ELR (cell line): ENCODE measurements at places on chromosomes 5 and 9.

GRCh38 chr5:74810915-74811314 lies 43.9 kb downstream of the NSA2 start:
- DNase-seq: peak; percentile 10

GRCh38 chr9:133742251-133742650 lies 4.1 kb upstream of the SARDH start:
- DNase-seq: no peak

GRCh38 chr5:123520677-123521247 lies 8.8 kb downstream of the CSNK1G3 start:
- DNase-seq: no peak

DNA sequence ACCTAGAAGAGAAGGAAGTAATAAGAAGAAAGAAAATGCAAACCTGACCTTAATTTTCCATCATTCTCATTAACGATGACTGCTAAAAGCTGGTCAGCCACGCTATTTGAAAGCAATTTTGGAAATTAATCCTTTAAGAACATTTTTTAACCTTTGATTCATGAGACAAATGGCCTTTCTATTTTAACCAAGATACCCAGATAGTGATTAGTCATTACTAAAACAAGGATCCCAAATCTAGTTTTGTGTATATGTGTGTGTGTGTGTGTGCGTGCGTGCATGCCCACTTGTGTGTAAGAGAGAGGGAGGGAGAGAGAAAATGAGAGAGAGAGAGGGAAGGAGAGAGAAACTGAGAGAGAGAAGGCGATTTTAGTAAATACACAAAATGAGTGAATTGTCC lies 329.5 kb downstream of the DEPDC1B start:
- no peak for DNase-seq

DNA sequence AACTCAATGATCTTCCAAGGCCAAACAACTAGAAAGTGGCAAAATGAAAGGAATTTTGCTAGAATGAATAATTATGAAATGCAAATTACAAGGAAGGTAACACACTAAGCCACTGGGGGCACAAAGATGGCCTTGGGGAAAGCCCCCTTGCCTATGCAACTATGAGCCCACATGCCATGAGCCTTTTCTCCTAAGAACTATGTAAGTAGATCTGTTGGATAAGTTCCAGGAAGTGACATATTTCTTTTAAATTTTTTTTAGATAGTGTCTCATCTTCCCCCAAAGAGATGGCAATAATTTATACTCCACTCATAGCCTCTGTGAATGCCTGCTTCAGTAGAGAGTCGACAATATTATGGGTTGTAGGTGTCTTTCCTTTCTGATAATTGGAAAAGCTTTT lies 257.8 kb downstream of the AUH start:
- DNase-seq: peak; percentile 33

- peak; percentile 16 for DNase-seq
These were observed 60.0 kb upstream of the CDH6 start for GRCh38 chr5:31133488-31133887.

DNA sequence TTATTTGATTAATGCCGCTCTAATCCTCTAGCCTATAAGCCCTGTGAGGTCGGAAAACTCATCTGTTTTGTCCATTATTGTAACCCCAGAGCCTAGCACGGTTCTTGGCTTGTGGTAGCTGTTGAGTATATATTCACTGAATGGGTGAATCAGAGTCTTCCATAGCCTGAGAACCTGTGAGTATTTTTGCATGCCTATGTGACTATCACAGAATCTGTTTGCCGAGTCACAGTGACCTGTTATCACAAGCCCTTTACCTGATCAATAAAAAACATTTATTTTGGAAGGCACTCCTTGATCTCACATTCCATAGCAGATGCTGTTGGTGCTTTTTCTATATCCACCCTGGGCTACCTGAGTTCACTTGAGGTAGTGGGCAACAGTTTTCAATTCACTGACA lies 125.0 kb upstream of the STC2 start:
- DNase-seq: peak; percentile 77

DNA sequence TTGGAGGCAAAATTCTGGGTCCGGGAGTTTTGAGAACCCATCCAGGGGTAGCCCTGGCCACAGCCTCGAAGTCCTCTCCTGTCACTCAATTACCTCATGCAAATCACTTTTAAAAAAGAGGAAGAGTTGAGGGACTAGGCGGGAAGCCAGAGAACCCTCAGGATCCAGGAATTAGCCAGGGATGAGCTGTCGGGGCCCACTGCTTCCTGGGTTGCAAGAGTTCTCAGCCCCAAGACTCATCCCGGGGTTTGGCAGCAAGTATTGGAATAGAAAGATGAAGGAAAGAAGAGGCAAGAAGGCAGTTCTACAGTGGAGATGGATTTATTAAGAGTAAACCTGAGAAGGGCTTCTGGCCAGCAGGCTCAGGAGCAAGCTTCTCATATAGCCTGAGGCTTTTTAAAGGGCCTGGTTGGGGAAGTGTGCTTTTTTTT lies 25.6 kb downstream of the C9orf50 start:
- DNase-seq: peak; percentile 74

GRCh38 chr5:81749192-81749560 lies 1.7 kb downstream of the SSBP2 start:
- DNase-seq: no peak

DNA sequence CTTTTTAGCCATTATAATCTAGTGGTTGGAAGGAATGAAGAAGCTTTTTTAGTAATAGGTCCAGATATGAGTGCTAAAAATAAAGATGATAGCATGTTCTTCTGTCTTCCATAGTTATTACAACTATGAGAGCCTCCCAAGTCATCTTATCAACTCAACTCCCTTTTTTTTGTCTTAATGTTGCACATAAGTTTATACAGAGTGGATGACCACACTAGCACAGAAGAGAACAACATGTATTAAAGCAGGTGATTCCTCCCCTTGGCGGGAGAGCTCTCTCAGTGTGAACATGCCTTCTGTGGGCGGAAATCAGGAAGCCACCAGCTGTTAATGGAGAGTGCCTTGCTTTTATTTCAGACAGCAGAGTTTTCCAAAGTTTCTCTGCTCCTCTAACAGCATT lies 40.1 kb upstream of the STX17 start:
- no peak for DNase-seq

GRCh38 chr9:16499892-16500291 lies 370.6 kb downstream of the BNC2 start:
- DNase-seq: no peak

DNA sequence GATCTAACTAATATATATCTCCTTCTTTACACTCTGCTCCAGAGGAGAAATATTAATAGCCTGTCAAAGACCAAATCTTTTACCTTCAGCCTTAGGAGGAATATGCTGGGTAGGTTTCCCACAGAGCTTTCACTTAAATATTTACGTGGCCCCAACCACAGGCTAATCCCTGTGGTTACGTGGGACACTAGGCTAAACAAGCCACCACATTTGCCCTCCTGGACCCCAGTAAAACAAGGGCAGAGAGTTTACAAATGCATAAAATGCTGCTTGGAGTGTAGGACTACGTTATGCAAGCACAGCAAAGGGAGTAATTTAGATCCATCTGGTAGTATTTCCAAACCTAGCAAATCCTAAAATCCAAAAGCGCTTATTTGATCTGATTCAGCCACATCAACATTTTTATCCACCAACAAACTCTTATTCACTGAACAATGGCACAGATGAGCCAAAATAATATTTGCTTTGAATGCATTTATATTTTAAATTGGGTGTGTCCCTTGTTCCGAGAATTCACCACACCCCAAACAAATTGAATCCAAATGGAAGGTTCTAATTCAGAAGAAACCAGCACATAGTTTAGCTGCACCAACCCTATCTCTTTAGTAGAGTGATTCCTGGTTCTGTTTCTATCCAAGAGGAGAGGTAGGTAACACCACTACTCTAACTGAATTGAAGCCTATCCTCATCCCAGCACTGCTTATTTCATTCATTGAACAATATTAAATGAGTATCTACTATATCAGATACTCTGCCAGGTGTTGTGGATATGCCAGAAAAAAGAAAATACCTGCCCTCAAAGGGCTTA lies 179.0 kb downstream of the TSSK1B start:
- DNase-seq: no peak

DNA sequence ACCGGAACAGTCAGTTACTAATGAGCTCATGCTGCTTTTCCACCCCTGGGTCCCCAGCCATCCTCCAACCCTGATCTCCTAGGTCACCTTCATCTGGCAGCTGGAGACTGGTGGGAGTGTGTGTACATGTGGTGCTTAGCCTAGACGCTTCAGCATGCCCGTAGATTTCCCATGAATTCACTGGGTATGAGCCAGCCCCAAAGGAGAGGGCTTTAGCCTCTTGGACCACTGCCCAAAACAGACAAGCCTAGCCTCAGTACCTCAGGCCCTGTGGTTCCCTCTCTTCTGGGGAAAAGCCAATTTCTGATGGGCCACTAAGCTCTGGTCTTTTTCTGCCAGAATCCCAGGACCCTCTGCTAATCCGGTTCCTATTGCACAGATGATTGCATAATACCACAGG lies 48.0 kb upstream of the ASTN2 start:
- no peak for DNase-seq

DNA sequence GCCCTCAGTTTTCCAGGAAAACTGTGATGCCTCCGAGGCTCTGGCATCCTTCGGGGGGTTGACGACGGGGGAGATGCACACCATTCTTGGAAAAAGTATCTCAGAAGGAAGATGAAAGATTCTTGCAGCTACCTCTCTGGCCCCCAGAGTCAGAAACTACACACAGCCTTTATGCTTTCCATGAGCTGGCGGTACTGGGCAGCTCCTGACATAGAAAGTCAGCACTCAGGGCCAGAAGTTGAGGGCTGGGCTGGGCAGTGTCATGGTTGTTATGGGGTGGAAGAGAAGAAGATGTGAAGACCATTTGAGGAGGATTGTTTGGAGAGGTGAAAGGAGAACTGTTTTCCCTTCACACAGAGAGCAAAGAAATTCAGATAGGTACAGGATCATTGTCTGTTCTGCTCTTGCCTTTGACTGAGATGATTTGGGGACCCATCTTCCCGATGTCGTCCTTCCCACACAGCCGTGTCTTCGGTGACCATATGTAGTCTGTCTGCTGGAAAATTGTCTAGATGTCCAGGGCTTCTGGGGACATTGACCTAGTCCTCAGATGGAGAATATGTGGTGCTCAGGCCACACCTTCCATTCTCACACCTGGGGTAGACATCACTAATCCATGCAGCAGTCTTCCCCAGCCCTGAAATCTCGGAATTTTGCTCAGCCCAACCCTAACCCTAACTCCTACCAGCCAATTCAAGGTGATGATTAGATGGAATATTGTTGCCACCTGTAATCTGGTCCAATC lies 237.1 kb downstream of the CACNA1B start:
- DNase-seq: no peak

DNA sequence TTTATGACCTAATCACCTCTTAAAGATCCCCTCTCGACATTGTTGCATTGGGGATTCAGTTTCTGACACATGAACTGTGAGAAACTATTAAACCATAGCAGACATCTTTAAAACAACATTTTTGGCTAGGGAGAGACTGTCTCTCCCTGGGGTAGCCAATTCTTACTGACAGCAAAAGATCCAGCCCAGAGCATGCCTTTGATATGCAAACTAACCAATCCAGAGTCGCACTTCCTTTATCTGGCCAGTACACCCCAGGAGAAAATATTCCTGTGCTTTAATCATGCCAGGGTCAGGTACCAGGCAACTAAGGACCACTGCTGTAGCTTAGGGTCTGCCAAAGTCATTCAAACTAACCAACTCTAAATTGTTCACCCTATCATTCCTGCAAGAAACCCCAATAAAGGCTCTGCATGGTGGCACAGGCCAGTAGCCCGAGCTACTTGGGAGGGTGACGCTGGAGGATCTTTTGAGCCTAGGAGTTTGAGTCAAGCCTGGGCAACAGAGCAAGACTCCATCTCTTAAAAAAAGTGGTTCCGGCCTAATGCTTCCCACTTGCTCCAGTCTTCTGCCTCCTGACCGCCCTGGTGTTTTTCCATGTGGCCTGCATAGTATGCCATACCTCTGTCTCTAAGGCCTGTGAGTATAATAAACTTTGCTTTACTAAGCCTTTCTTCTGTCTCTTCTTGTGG lies 62.3 kb upstream of the DAPK1 start:
- DNase-seq: no peak

- DNase-seq: peak; percentile 61
These were observed 6.8 kb upstream of the CEL start for GRCh38 chr9:133054966-133055365.

DNA sequence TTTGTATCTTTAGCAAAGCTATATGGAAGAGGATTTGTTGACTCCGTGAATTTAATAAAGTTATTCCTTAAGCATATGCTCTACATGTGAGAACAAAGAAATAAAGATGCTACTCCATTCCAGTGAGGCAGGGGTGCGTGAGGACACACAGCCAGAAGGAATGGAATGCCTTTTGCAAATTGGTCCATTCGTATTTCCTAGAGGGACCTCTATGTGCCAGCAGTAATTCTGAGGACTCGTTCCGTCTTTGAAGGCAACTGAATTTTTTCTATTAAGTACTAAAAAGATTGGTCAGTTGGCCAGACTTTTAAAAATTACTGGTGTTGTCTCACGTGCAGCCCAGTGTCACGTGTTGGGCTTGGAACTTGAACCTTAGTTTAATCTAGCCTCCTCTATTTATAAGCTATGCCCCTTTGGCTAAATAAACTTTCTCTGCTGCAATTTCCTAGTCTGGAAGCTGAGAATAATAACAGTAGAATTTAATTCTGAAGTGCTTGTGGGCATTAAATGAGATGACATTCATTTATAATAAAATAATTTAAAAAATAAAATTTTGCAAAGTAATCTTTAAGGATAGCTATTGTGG lies 13.9 kb downstream of the RAI14 start:
- DNase-seq: no peak

GRCh38 chr5:120567921-120568320 lies 103.8 kb downstream of the PRR16 start:
- DNase-seq: no peak

- no peak for DNase-seq
These were observed 50.4 kb downstream of the PPIC start for GRCh38 chr5:122985954-122986721.

DNA sequence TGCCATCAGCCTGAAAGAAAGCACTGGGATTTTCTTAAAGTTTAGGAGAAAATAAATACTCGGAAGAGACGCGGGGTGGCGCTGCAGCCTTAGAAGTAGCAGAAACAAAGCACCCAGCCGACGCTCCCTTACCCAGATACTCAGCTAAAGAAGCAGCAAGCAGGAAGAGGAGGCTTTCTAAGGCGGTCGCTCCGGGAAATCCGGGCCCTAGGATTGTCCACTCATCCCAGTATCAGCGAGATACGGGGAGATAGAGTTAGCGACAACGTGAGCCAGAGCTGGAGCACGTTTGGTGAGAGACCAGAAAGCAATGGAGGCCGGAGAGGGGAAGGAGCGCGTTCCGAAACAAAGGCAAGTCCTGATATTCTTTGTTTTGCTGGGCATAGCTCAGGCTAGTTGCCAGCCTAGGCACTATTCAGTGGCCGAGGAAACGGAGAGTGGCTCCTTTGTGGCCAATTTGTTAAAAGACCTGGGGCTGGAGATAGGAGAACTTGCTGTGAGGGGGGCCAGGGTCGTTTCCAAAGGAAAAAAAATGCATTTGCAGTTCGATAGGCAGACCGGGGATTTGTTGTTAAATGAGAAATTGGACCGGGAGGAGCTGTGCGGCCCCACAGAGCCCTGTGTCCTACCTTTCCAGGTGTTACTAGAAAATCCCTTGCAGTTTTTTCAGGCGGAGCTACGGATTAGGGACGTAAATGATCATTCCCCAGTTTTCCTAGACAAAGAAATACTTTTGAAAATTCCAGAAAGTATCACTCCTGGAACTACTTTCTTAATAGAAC lies at the start of gene PCDHB2:
Gene PCDHB2, plus strand, starts transcription at position 135 of the 782 bp plus-strand sequence. Its CDS starts 176 bp downstream, at position 311.
- peak; percentile 9 for DNase-seq

GRCh38 chr5:83440826-83441225 lies 30.7 kb upstream of the VCAN start:
- DNase-seq: no peak

- no peak for DNase-seq
These were observed 198.7 kb upstream of the C9orf72 start for GRCh38 chr9:27771803-27772545.

GRCh38 chr9:95411054-95411892 lies 93.8 kb upstream of the FANCC start:
- no peak for DNase-seq
